ENCODE measurements at places on chromosomes 13 and 19.

DNA sequence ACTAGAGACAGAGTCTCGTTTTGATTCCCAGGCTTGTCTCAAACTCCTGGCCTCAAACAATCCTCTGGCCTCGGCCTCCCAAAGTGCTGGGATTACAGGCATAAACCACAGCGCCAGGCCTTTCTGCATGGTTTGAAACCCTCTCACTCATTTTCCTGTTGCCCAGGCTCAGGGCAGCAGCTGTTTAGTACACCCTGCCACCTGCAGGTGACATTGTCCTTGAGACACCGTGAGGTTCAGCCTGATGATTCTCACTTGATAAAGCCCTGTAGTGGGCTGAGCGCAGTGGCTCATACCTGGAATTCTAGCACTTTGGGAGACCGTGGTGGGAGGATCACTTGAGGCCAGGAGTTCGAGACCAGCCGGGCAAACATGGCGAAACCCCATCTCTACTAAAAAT is 12.5 kb downstream of the IL12RB1 start:
- DNase-seq, result no peak

GRCh38 chr13:26549713-26550112 is 7.8 kb upstream of the WASF3 start:
- DNase-seq, result no peak

- no peak for DNase-seq
These were observed 46.2 kb downstream of the FNDC3A start for GRCh38 chr13:49021953-49022352.

GRCh38 chr13:83057119-83057518 is 825.2 kb downstream of the SLITRK1 start:
- DNase-seq, result no peak

- DNase-seq, result no peak
These were observed 3.4 kb downstream of the RFX1 start for GRCh38 chr19:14002571-14003250.

DNA sequence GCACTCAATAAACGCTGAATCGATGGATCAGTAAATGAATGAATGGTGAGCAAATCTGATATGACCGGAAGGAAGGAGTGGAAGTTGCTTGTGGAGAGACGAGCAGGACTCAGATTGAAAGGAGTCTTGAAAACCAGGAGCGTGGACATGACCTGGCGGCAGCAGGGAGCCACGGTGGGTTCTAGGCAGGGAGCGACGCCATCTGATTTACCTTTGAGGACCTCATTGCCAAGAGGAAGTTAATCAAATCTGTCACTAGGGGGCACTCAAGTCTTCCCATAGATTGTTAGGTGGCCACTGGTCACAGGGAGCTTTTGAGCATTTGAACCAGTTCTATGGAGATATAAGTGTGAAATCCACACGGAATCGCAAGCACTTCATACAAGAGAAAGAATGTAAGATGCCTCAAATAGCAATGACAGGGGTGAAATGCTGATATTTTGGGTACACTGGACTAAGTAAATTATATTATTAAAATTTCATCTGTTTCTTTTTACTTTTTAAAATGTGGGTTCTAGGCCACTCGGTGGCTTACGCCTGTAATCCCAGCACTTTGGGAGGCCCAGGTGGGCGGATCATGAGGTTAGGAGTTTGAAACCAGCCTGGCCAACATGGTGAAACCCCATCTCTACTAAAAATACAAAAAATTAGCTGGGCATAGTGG is 9.2 kb upstream of the FBN3 start:
- DNase-seq, result no peak

- no peak for DNase-seq
These were observed 18.9 kb downstream of the TGFB1 start for GRCh38 chr19:41334793-41335192.

GRCh38 chr19:46179076-46179759 is 31.2 kb downstream of the IGFL2 start:
- DNase-seq, result no peak

DNA sequence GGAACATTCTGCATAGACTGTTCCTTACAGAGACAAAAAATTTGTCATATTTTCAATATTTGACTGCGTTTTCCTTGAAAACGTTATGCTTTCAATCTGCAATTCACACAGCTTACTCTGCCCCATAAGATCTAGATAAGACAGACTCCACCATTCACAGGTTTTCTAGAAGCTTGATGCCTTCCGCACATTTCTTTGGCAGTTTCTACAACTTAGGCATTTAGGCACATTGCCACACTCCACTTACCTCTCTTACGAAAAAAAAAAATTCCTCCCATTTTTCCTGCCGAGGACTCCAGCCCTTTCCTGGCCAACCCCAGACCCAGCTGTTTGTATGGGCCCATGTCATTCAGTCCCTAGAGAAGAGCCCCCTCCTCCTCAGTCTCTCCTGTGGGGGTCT is 11.2 kb downstream of the ATP12A start:
- DNase-seq, result no peak

DNA sequence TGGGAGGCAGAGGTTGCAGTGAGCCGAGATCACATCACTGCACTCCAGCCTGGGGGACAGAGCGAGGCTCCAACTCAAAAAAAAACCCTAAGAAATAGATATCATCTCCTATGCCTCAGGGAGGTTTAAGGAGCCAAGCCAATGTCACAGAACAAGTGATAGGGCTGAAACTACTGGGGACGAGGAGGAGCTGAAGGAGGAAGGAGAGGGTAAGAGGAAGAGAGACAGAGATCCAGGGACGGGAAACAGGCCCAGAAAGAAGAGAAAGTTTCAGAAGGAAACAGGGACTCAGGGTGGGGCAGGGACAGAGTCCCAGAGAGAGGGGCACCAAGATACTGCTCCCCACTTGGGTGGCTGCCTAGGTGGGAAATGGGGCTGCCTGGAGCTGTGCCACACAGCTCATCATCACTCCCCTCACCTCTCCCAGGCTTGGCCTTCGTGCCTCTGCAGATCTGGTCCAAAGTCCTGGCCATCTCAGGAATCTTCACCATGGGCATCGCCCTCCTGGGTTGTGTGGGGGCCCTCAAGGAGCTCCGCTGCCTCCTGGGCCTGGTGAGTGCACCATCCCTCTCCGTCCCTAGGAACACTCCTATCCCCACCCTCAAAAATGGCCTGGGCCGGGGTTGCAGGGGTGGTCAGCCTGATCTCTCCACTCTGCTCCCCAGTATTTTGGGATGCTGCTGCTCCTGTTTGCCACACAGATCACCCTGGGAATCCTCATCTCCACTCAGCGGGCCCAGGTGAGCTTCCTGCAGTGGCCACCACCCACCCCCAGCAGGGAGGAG is 1.5 kb downstream of the CD37 start:
- no peak for DNase-seq

DNA sequence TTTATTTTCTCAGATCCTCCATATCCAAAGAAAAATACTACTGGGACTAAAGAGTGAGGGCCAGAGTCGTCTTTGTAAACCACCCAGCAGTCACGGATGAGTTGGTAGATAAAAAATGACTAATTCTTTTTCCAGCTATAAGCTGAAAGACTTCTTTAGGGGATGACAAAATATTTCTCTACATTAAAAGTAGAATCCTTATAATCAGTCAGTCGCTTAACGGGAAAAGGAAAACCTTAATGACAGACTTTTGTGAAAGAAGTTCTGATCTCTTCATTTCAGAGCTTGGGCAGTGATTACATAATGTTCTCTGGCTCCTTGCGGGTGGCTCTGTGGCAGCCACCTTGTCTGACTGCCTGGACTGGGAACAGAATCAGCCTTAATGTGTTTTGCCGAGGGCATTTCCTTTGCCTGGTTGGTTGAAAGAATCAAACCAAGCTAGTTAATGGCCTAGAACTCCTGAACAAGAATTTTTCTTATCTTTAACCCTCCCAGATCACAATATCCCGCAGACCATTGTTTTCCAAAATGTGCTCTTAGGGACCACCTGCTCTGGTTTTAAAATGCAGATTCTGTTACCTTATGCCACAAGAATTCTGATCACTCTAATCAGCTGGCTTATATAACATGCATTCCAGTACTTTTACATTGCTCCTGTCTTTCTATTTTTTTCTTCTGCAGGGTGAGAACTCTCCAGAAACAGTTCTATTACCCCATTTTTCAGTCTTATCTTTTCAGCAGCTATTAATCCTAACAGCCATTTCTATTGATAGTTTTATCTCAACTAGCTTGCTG is 2.5 kb downstream of the ITM2B start:
- no peak for DNase-seq

DNA sequence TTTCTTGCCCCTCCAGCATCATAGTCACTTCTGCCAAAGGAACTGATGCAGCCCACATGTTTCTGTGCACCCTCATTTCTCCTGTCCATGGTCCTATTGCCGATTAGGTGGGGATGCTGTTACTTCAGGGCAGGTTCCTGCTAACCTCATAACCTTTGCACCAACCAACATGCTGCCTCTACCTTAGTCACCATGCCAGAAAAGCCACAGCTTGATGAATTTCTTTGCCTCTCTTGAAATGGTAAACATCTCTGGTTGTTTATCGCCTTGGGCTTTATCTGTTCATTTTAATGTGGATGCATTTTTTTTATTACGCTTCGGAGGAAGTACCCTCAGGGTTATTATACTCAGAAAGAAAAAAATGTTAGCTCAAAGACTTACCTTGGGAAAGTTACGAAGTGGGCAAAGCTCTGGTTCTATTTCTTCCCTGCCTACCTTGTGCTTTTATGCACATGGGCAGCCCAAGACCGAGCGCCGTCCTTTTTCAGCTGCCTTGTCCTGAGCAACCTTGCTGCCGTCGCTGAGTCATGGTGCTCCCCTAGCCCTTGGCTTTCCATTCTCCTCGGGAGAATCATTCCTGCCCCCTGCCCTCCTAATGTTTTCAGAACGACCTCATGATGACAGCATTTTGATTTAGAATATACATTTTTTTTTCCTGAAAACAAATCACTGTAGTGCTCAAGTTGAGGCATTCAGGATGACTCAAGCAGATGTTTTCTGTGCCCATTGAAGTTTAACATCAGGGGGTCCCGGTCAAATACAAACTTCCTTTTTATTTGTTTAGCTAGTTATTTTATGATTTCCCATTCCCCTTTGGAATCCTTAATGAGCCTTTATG is 280.0 kb downstream of the SHISA2 start:
- no peak for DNase-seq

- DNase-seq, result no peak
These were observed 7.5 kb upstream of the ILF3 start for GRCh38 chr19:10646456-10647159.

GRCh38 chr13:31225998-31226675 is 26.4 kb downstream of the B3GLCT start:
- DNase-seq, result no peak

DNA sequence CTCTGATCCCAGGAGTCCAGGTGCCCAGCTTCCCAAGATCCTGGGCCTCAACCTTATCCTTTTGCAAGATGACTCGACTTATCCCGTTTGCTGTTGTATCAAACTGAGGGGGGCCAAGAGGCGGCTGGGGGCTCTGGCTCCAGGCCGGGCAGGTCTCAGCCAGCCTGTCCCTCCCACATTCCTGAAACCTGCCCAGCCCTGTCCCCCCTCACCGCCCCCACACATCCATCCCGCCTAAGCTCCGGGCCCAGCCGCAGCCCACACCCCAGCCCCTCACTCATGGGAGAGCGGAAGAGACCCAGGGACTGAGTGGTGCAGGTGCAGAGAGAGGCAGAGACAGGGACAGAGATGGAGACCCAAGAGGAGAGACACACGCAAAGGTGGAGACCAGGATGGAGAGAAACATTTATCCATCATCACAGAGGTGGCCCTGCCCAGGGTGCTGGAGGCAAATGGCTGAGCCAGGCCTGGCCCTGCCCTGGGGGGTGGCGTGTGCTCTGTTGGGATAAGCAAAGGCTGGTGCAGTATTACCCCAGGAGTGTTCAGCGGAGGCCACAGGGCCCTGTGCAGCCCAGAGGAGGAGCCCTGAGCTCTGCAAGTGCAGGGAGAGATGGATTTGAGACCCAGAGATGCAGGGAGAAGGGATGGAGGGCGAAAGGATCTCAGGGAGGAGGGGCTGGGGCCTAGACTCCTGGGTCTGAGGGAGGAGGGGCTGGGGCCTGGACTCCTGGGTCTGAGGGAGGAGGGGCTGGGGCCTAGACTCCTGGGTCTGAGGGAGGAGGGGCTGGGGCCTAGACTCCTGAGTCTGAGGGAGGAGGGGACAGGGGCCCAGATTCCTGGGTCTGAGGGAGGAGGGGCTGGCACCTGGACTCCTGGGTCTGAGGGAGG is 1.6 kb downstream of the BCAM start:
- no peak for DNase-seq

DNA sequence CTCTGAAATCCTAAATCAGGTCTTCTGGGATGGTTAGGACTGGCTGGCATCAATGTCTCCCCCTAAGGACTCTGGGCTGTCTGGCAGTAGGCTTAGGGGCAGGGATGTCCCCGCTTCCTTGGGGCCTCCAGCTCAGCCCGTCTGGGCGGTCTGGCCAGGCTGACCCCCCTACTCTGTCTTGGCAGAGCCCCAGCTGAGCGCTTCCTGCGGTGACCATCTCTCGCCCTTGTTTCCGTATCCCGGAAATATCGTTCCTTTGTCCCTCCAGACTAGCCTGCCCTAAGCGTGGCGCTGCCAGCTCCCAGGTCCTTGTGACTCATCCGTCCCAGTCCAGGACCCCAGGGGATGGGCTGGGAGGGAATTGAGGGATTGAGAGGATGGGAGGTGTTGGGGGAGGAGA is 11.3 kb downstream of the GTPBP3 start:
- no peak for DNase-seq

- no peak for DNase-seq
These were observed 42.4 kb upstream of the OBI1 start for GRCh38 chr13:78701383-78701782.

All from GM12891 (cell line).